Purkinje cell (primary cell): ENCODE measurements at places on chromosomes 4 and X. TPM values are rescaled to one million over a fixed set of nuclear protein-coding genes. Genes with fewer than 3 reads are reported as not detected.

The FATE1 gene
- not detected in 2 replicates for polyA plus RNA-seq

The NPNT gene
- polyA plus RNA-seq: 0.55 TPM in 1 of 2 replicates, not detected in the other

The ZFP92 gene
- polyA plus RNA-seq: 0.17 and 0.60 TPM in 2 replicates

The LSM6 gene
- polyA plus RNA-seq: 77.2 and 82.4 TPM in 2 replicates

The SLC34A2 gene
- not detected in 2 replicates for polyA plus RNA-seq

The EDA2R gene
- polyA plus RNA-seq: not detected in 2 replicates

The GPM6B gene
- polyA plus RNA-seq: 176 and 218 TPM in 2 replicates

The INTU gene
- polyA plus RNA-seq: 10.2 and 10.6 TPM in 2 replicates

The UGT2B10 gene
- polyA plus RNA-seq: not detected in 2 replicates

The PCDH19 gene
- 6.9 and 8.8 TPM in 2 replicates for polyA plus RNA-seq

The SNCA gene
- polyA plus RNA-seq: 19.2 and 167 TPM in 2 replicates

The PAGE4 gene
- not detected in 2 replicates for polyA plus RNA-seq

The ARHGAP36 gene
- 1.7 TPM in 1 of 2 replicates, not detected in the other for polyA plus RNA-seq

The SLC4A4 gene
- polyA plus RNA-seq: 41.8 and 53.1 TPM in 2 replicates

The AFM gene
- not detected in 2 replicates for polyA plus RNA-seq
